ENCODE measurements at places on chromosomes 3 and 15.

DNA sequence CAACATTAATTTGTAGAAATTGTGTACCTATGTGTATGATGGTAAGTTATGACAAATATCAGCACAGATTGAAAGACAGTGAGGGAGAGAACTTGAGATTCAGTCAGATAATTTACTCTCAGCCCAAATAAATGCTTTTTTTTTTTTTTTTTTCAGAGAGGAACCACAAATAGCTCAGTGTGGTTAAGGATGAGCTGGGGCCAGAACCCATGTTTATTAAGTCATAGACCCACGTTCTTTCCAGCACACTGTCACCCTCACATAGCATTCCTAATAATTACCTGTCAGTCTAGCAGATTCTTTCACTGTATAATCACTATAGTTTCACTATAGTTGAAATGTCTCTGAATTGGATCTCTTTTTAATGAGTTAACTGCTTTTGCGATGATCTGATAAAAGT lies 246.1 kb downstream of the ZIC1 start:
- no peak for DNase-seq

GRCh38 chr3:19543212-19543841 lies 390.7 kb downstream of the EFHB start:
- DNase-seq = no peak

GRCh38 chr15:88630141-88630721 lies 8.6 kb upstream of the ISG20 start:
- no peak for DNase-seq

GRCh38 chr15:90287101-90287500 lies 21.6 kb downstream of the NGRN start:
- DNase-seq = no peak

- DNase-seq = no peak
Measured at GRCh38 chr3:138089091-138089490, 26.3 kb downstream of the DZIP1L start.

GRCh38 chr15:95843241-95843910 lies 487.1 kb upstream of the NR2F2 start:
- DNase-seq = no peak

DNA sequence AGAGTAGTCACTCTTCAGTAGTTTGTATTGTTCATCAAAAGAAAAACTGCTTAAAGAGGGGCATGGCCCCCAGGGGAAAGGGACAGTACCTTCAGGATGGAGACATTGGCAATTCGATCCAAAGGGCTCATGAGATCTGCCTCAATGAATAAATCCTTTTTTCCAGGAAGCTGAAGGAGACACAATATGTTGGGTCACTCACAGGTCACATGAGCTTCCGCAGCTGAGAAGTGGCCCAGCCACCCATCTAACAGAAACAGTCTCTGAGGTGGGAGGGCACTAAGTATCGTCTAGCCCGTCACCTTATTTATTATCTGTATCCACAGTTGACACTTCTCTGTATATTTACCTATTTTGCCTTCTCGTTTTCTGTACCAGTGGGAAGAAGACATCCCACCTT lies 4.7 kb downstream of the VPS33B start:
- DNase-seq = no peak

DNA sequence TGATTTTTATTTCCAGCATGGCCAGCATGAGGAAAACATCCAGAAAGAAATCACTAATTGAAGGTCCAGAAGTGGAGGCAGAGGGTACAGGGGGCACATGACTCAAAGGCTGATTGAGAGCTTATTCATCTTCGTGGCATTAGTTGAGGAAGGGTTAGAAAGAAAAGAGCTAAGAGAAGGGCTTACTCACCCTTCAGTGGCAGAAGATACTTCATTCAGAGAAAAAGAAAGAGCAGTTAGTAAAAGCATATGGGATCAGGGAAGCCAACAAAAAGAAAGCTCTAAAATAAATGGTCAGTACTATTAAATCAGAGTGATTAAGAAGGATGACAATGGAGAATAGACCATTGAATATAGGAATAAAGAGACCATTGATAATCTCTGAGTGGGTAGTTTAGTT lies 25.2 kb downstream of the GAP43 start:
- DNase-seq = no peak

GRCh38 chr3:30288830-30289229 lies 317.6 kb upstream of the TGFBR2 start:
- no peak for DNase-seq

- DNase-seq = no peak
Measured at GRCh38 chr3:107065094-107065861, 312.0 kb upstream of the CCDC54 start.

GRCh38 chr3:60142009-60142408 lies 1092.2 kb upstream of the CFAP20DC start:
- no peak for DNase-seq

DNA sequence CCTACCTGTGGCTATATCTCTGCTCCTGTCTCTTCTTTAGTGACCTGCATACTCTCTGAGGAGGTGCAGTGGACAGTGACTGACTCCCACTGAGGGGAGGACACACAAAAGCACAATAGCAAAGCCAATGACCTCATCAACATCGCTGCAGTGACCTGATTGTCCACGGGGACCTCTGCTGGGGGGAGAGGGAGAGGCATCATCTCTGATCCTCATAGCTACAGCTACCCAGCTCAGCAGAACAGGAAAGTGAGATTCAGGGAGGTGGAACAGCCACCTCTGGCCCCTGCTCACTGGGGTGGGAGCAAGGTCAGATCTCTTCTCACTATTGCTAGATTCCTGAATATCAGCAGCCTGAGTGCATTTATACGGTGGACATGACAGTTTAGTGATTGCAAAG lies 179.2 kb downstream of the ATP10A start:
- no peak for DNase-seq

DNA sequence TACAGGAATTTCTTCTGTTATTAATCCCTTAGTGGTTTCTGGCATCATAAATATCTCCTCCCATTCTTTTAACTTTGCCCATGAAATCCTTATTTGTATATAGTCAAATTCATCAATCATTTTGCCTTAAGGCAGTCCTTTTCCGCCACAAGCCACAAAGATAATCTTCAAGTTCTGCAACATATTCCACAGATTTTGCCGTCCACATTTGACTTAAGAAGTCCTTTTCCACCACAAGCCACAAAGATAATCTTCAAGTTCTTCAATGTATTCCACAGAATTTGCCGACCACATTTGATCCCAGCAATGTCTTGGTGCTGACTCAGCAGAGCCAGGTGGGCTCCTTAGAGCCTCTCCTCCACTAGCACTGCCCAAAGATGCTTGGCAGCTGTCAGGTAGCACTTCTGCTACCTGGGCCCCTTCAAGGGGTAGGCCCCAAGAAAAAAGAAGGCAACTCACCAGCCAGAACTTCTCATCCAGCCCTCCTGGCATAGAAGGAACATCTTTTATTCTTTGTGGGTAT lies 35.0 kb downstream of the SEC22C start:
- no peak for DNase-seq

- no peak for DNase-seq
Measured at GRCh38 chr15:49101536-49101935, 53.9 kb downstream of the COPS2 start.

GRCh38 chr3:107412376-107412775 lies 35.1 kb downstream of the CCDC54 start:
- no peak for DNase-seq

GRCh38 chr3:117756563-117756962 lies 1047.0 kb downstream of the TUSC7 start:
- no peak for DNase-seq

- no peak for DNase-seq
Measured at GRCh38 chr3:60294181-60294580, 957.1 kb downstream of the FHIT start.

DNA sequence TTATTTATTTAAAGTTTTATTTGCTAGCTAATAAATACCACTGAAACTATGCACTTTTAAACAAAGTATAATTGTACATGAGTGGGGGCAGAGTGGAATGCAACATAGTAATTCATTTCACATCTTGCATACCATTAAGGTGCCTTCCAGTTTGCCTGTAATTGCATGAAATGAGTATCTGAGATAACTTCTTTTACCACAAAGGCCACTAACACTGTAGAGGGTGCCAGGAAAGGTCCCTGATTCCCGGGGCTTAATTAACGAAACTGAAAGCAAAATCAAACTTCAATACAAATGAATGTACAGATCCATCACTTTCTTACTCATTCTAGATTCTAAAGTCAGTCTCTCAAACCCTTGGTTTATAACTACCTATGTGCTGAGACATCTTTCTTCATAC lies 2.1 kb downstream of the CD47 start:
- DNase-seq = peak; percentile 47

DNA sequence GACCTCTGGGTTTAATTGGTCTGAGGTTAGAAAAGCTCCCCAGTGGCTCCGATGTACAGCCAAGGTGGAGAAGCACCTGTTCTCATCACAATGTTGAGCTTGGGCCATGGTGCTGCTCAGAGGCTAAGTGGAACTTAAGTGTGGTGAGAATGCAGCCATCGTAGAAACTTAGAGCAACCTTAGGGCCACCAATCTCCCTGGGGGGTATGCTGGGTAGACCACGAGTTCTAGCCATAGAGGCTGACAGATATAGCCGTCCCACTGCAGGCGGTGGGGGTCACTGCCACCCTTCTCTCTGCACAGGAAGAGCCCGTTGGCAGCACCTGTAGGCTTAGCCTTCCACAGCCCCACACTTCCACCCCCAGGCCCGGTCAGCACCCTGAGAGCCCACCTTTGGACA lies 38.0 kb downstream of the MGLL start:
- no peak for DNase-seq

GRCh38 chr15:46543626-46544025 lies 908.8 kb downstream of the SQOR start:
- no peak for DNase-seq

DNA sequence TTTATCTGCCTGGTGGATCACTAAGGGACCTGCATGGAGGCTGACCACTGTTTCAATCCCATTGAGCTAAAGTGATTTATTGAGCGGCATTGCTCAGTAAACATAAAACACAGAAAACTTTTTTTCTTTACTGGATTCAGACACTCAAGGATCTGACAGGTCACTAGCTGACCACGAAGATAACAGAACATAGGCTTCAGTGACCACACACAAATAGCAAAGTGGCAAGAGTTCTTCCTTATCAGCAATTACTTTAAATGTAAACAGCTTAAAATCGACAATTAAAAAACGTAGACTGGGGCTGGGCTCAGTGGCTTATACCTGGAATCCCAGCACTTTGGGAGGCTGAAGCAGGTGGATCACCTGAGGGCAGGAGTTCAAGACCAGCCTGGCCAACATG lies 48.7 kb downstream of the STAG1 start:
- no peak for DNase-seq

DNA sequence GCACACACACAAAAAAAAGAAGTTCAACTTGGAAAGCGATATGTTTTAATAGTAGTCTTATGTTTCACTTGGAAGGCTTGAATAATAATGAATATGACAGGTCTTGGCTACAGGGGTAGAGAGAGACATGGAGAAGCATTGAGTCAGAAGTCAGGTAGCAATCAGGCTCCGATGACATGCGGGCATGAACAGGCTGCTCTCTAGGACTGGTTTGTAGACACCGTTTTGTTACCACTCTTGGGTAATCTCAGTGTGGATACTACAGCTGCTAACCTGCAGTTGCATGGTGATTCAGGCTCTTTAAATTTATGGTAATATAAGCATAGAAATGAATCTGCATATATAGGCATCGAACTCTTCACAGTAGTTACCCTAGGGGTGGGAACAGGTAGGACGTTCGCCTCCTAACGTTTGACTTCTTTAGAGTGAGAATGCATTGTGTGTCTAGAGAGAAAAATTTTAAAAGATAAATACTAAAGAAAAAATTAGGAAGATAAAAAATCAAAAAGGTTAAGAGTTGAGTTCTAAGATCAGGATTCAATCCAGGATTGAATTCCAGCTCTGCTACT lies 241.6 kb upstream of the KBTBD8 start:
- DNase-seq = no peak

DNA sequence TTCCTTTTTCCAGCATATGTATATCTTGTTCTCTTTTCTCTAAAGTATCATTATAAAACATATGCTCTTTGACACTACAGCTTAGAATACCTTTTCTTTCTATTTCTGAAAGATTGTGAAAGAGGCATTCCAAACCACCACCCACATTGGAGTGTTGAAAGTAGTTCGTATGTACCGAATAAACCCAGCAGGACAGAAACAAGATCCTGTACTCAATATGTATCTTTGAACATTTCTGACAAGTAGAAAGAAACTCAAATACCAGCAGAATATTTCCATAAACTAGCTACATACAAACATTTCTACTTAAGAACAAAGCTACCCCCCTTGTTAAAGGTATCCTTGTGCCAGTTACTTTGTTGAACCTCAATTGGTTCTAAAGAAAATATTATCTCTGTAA lies 415.3 kb upstream of the ALCAM start:
- DNase-seq = no peak

GRCh38 chr3:162742159-162742717 lies 1245.6 kb downstream of the OTOL1 start:
- DNase-seq = no peak

All from activated naive CD8-positive, alpha-beta T cell treated with anti-CD3 and anti-CD28 coated beads for 36 hours (primary cell).